ENCODE measurements at places on chromosomes 7 and 10.

DNA sequence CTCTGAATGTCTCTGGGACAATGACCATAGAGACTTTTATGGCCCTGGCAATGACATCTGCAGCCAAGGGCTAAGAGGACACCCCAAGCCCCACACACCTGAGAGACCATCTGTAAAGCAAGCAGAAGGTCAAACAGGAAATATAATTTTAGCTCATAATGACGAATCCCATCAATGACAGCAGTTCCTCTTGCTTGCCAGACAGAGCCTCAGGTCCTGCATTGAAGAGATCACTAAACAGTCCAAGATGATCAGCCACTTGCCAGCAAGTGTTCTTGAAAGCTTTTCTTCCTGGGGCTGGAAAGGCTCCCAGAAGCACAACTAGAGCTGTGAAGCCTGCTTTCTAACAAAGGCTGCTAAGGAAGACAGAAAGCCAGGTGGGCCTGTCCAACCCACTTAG, 993.7 kb upstream of the AUTS2 start:
- DNase-seq = no peak

GRCh38 chr10:102710609-102711008, 3.6 kb downstream of the ARL3 start:
- DNase-seq = peak; percentile 65

DNA sequence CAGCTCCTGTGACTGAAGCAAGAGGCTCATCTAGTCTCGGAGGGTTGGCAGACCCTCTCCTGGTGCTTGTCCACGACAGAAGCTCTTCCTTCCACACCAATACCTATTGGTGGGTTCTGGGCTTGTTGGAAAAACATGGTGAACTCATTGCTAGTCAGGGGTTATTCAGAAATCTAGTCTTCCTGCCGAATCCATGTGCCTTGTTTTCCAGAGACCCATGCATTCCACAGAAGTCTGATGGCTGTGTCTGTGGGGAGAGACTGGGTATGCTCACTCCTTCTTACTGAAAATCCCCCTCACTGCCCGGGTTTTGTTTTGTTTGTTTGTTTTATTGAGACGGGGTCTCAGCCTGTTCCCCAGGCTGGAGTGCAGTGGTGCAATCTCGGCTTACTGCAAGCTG, 138.3 kb downstream of the DNAJB6 start:
- no peak for DNase-seq

GRCh38 chr10:15609246-15609645, 110.5 kb downstream of the ITGA8 start:
- DNase-seq = no peak

- no peak for DNase-seq
Measured at GRCh38 chr10:44172883-44173607, 211.9 kb downstream of the CXCL12 start.

DNA sequence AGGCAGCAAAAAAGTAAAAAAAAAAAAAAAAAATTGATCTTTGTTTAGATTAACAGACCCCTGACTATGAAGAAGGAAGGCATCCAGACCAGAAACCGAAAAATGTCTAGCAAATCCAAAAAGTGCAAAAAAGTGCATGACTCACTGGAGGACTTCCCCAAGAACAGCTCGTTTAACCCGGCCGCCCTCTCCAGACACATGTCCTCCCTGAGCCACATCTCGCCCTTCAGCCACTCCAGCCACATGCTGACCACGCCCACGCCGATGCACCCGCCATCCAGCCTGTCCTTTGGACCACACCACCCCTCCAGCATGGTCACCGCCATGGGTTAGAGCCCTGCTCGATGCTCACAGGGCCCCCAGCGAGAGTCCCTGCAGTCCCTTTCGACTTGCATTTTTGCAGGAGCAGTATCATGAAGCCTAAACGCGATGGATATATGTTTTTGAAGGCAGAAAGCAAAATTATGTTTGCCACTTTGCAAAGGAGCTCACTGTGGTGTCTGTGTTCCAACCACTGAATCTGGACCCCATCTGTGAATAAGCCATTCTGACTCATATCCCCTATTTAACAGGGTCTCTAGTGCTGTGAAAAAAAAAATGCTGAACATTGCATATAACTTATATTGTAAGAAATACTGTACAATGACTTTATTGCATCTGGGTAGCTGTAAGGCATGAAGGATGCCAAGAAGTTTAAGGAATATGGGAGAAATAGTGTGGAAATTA, 19.4 kb downstream of the GATA3 start:
- DNase-seq = no peak

DNA sequence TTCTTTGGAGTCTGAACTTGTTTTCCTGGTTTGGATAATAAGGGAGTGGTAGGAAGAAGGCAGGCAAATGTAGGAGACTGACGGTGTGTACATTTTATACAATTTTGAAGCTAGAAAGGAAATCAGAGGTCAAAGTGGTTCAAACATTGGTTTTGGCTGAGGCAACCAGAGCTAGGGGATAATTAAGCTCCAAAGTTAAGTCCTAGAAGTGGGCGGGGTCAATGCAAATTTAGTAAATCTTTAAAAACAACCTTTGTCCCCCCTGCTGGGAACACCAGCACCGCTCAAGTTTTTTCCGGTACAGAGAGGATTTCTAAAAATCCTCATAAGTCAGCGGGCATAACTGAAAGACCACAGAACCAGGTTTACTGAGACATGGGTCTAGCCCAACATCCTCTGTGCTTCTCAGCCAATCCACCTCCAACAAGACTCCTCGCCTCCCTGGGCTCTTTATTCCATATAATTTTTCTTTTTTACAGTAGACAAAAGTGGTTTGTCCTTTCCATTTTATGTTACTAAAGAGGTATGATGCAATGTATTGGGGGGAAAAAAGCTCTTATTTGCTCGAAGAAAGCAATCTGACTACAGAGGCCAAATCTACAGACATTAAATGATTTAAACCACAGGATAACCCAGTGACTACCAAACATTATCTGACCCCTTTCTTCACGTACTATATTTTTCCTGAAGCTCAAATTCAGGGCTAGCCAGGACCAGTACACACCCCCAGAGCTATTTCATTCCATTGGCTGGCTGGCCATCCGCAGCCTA, 1.6 kb downstream of the GLUD1 start:
- peak; percentile 56 for DNase-seq

- no peak for DNase-seq
Measured at GRCh38 chr10:111392159-111392558, 315.3 kb downstream of the ADRA2A start.

DNA sequence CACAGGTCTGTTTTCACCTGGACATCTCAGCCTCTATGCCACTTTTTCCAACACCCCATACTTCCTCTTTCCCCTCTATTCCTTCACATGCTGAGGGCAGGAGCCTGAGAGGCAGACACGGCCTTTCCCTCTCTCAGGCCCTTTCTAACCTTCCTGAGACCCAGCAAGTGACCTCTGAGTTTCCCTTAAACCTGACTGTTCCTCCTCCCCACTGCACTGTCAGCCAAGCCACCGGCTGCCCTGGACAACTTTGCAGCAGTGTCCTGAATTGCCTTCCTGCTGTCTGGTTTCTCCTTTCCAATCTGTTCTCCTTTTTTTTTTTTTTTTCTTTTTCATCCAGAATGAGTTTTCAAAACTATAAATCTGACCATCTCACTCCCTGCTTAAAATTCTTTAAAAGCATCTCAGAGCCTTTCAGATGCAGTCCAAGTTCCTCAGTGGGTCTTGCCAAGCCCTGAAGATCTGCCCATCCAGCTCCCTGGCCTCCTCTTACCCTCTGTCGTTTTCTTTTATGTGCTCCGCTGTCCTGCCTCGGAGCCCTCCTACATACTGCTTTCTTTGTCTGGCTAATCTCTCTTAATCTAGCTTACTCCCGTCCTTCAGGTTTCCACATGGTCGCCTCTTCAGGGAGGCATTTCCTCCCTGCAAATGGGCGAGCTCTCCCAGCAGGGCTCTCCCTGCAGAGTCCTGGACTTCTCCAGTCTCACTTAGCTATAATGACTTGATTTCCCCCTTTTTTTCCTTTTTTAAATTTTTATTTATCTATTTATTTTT, 30.5 kb downstream of the SLC13A4 start:
- no peak for DNase-seq

GRCh38 chr7:54544149-54544526, 2.0 kb downstream of the VSTM2A start:
- no peak for DNase-seq

- no peak for DNase-seq
Measured at GRCh38 chr10:133438711-133439273, 14.4 kb upstream of the SPRN start.

GRCh38 chr10:35570397-35570796, 34.7 kb upstream of the GJD4 start:
- DNase-seq = no peak

DNA sequence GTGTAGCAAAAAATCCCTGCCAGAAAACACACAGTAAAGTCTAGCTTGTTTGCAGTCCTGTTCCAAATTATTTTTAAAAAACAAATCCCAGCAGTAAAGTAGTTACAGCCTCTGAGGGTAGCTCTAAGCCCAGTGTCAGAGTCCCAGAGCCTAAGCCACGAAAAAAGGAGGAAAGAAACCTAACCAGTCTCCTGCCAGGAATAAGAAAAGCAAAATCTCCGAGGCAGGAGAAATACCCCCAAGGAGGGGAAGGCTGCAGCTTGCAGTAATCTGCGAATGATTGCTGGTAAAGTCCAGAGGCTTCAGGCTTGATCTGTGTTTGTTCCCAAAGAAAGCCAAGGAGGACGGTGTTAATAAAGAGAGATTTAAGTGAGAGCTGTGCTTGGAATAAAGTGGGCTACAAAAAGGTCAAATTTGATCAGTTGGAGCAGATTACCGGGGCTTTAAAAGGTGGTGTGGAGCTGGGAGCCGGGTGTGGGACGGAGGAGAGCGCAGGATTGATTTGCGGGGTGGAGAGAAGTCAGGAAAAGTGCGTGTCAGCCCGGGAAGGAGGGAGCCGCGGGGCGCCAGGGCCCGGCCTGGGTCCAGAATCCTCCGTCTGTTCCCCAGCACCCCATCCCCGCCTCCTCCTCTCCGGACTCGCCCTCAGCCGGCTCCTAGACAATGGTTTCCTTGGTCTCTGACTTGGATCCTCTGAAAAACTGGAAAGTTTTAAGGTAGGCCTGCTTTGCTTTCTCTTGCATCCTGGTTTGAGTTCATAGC, 219.4 kb upstream of the CELF2 start:
- DNase-seq = no peak
